Activated CD4-positive, alpha-beta T cell treated with anti-CD3 and anti-CD28 coated beads for 4 hours (primary cell): ENCODE measurements at places on chromosomes 11 and 22.

DNA sequence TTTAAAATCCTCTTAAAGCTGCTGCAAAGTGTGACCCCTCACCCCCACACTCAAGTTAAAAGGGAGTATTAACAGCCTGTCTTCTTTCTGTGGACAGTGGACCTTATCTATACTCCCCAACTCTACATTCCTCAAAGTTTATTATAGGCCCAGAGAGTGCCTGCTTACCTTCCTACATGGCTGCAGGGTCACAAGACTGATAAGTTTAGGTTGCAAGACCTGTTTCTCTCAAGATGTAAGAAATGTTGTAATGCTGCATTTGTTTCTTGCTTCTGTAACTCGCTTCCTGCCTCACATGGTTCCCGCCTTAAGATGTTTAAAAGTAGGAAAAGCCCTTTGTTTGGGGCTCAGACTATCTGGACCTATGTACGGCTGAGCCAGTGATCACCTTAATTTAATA lies 10.1 kb upstream of the NXPE1 start:
- no peak for DNase-seq

GRCh38 chr22:17336061-17336460 lies 33.2 kb upstream of the CECR2 start:
- DNase-seq = no peak

DNA sequence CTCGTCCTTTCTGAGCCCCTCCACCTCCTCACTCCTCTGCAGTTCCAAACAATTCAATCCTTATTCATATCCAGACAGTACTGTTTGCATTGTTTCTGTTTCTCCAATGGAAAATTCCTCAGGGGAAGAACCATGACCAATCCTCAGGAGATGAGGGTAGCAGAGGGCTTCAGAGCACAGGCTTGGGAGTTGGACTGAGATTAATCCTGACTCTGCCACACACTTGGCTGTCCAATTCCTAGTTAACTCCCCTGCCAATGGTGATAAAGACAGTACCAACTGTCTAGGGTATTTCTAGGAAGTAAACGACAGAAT lies 58.0 kb downstream of the MICAL3 start:
- DNase-seq = no peak

DNA sequence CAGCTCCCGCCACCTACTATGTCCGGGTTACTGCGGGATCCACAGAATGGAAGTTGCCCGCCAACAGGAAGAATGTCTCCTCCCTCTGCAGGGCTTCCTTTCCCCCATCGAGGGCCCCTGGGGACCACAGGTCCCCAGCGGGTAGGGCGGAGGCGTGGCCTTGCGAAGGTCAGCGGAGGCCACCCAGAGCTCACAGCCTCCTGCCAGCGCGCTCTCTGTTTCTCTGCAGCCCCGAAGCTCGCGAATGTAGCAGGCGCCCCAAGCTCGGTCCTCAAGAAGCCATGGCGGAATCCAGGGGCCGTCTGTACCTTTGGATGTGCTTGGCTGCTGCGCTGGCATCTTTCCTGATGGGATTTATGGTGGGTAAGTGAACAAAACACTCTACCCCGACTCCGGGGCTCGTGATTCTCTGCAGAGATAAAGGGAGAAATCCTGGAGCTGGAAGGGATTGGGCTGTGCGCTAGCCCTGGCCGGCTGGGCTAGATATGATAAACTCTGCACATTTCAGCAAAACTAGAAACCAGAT lies at the start of gene NAALAD2:
Gene NAALAD2, plus strand, starts transcription at position 186 of the 526 bp plus-strand sequence. Its CDS starts 96 bp downstream, at position 282.
- no peak for DNase-seq

- DNase-seq = no peak
Observed at GRCh38 chr22:24595228-24595627, 2.4 kb upstream of the LRRC75B start.

DNA sequence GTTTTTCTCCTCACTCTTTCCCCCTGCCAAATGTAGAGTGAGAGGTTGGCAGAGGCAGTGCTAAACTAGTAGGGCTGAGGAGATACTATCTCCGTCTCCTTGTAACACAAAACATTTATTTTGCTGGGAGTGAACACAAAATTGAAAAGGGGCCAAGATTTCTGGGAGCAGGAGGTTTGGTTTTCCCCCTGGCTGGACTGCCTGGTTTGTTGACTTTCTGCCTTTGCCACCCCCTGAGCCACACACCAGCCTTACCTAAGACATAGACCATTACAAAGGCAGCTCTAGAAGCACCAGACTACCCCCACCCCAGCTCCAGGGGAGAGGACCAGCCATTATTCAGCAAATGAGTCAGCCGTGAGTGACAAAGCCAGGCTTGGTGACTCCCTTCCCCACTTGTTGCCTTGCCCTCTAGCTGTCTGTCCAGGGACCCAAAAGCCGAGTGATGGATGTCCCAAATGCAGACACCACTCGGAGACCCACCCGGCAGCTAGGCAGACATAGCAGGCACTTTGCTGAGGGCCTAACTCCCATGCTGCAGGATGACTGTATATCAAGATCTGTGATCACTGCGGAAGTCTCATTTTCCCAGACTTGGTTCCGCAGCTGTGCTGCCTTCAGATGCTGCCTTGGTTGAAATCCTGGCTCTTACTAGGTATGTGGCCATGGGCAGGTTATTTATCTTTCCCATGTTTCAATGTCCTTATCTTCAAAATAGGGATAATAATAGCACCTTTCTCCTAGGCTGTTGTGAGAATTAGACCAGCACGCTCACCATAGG lies 17.7 kb upstream of the CDON start:
- DNase-seq = no peak
